ENCODE measurements at places on chromosomes 2 and 18.

DNA sequence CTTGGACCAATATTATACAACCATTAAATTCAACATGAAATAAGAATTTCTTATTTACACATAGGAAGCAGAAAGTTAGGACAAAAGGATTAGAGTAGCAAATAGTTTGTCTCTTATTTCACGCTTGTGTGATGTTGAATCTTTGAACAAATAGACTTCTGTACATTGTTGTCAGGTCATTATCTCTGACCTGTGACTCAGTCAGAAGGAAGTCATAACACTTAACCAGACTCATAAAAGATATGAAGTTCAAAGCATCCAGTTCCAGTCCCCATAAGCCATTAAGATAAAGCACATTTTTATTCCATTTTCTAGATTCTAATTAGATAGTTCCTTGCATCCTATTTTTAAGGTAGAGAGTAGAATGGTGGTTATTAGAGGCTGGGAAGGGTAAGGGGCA lies 130.8 kb downstream of the UPP2 start:
- no peak for DNase-seq

DNA sequence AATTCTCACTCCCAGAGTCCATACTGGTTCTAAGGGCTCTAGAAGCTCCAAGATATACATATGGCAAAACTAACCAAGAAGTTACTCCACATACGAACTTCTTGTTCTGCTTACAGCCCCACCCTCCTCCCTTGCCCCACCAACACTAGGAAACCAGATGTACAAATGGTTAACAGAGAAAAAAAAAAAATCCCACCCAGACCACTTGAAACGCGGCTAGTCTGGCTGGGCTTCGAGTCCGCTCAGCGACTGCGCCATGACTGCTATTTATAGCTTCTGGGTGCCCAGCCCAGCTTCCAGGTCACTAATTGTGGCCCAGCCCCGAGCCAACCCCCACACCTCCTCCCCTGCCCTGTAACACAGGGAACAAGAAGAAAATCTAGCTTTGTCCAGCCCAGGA lies 47.0 kb upstream of the IHH start:
- no peak for DNase-seq

DNA sequence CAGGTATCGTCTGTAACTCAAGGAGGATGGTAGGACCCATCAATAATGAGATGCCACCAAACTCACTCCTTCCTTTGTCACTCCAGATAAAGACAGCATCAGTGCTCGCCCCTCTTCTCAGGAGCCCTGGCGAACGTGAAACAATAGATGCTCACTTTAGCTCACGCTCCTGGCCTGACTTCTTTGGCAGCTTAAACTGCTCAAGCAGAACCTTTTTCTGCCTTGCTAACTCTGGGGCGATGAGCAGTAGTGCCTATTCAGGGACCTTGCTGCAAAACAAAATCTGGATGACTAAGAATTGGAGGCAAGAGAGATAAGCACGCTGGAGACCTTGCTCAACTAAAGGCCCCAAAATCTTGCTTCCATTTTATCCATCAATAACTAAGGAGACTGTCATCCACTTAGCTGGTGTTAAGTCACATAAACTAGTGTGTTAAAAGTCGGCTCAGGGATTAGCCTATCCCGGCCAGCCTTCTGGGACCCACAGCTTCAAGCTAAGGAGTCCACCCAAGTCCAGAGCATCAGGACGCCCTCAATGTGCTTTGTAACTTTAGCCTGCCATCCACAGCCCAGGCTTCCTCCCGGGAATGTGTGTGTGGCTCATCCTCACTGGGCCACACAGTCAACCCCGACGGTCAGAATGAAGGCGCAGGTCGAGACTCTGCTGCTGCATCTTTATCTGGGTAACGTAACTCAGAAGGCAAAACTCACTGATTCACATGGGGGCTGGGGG lies 38.9 kb downstream of the ZNF516 start:
- no peak for DNase-seq

DNA sequence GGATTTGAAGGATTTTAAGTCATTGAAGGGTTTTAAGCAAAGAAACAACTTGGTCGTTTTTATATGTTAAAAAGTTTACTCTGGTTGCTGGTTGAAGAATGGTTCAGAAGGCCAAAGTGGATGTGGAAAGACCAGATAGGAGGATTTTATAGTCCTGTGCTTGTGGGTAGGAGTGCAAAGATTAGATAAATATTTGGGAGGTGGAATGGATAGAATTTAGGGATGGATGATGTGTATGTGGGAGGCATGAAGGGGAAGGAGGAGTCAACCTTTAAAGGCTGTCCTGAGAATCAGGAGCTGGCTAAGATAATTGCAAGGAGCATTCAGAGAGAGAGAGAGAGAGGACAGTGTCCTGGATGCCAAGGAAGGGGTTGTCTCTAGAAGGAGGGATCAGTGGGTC lies 190.1 kb upstream of the SPRED2 start:
- no peak for DNase-seq

DNA sequence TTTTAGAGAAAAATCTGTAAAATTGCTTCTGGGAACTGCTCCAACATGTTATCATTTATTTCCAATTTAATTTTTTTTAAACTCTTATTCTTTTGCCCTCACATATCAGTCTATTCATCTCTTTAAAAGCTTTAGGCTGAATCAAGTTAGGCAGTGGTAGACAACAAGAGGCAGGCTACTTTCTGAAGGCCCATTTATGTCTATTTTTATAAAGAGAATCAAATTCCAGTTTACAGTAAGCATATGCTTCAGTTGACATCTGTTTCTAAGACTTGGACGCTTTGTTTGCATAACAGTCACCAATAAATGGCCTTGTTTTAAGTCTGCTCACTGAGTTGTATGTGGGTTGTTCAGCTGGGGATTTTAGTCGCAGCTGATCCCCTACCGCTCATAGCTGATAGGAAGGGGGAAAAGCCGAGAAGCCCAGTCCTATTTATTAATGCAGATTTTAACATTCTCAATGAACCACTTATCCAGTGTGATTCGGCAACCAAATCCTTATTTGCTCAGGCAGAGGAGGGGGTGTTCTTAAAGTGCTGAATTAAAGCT lies 260.4 kb upstream of the SIX3 start:
- no peak for DNase-seq

DNA sequence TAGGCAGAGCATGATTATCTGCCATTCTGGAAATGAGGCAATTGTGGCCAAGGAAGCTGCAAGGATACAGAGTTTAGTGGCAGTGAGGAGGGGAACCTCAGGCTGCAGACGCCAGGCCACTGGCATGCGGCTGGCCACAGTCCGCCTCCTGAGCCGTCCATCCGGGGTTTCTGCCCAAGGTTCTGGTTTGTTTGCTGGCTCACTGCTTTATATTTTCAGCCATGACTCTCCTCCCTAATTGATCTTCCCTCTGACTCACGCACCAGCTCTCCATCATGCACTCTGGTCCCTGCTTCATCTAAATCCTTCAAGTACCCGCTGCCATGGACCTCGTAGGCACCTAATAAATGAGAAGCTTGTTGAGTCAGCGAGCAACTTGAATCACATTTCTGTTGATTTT lies 107.8 kb upstream of the REV1 start:
- no peak for DNase-seq

DNA sequence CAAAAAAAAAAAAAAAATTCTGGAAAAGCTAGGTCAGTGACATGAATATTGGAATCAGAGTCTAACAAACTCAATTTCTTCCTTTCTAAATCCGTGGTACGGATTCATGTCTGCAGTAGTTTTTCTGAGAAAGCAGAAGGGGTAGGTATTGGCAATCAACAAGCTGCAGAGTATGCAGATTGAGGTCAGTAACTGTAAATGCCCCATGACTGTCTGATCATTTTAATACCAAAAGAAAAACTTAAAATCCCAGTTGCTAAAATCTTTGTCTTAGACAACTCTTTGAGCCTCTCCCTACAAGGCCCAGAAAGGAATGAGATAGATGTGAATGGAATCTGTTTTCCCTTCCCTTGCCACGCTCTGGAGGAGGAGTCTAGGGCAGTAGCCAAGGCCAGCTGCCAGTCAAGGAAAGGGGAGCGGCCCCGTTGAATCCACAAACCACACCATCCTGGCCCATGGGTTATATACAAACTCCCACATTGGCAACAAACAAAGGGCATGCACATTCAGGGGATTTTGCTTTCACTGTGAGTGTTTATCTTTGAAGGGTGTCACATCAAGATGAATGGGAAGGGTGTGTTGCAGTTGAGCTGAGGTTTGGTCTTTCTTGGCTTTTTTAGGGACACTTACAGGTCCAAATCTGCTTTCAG lies 6.1 kb upstream of the CASP8 start:
- DNase-seq, result no peak

GRCh38 chr18:6976935-6977334 lies 140.7 kb downstream of the LAMA1 start:
- no peak for DNase-seq

GRCh38 chr18:12455496-12455895 lies 47.8 kb downstream of the PRELID3A start:
- peak; percentile 99 for DNase-seq

GRCh38 chr18:48544116-48544515 lies 5.3 kb downstream of the CTIF start:
- DNase-seq, result no peak

- no peak for DNase-seq
Measured at GRCh38 chr2:100780203-100781008, 39.5 kb upstream of the NPAS2 start.

GRCh38 chr2:85355521-85355920 lies 952 bp downstream of the ELMOD3 start:
- DNase-seq, result no peak

- no peak for DNase-seq
Measured at GRCh38 chr2:71552356-71552755, 99.0 kb downstream of the DYSF start.

GRCh38 chr18:35291166-35291565 lies 1.1 kb upstream of the ZSCAN30 start:
- no peak for DNase-seq

DNA sequence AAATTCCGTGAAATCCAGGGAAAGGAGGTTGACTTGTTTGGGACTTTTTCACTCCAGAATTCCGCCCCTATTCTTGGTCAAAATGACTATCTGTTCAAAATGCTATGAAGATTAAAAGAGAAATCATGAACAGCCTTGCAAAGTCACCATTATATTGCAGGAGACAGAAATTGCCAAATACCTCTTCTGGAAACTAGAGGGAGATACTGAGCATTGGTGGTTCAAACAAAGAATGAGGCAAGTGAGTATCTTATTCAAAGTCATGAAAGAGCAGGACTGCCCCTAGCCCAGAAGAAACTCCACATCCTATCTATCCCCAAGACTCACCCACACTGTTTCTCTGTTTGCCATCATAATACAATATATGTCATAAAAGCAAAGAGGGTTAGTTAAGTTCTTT lies 862.3 kb upstream of the POU3F3 start:
- no peak for DNase-seq

GRCh38 chr2:144256996-144257707 lies 262.8 kb downstream of the ZEB2 start:
- DNase-seq, result no peak

- DNase-seq, result no peak
Measured at GRCh38 chr2:9738535-9739496, 104.5 kb upstream of the TAF1B start.

GRCh38 chr2:240106765-240107476 lies 29.2 kb downstream of the COPS9 start:
- DNase-seq, result no peak

DNA sequence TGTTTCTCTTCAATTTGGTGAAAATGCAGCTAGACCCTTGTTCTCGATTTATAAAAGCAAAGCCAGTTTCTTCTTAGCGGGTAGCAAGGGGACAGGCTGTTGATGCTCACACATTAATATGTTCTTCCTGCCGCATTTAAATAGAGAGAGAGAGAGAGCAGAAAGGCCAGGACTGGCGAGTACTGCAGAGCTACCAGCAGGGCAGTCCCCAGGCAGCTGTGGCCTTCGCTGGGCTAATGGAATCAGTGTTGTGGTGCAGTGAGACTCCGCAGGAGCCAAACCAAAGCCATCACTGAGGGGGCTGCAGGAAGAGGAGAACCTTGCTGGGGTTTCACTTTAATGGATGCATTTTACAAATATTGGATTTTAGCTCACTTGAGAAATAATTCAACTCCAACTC lies 223.6 kb downstream of the ACTR3 start:
- DNase-seq, result no peak

GRCh38 chr18:48790869-48791635 lies 159.7 kb downstream of the SMAD7 start:
- DNase-seq, result peak; percentile 28

- DNase-seq, result no peak
Measured at GRCh38 chr2:57119141-57119540, 927.5 kb upstream of the VRK2 start.

DNA sequence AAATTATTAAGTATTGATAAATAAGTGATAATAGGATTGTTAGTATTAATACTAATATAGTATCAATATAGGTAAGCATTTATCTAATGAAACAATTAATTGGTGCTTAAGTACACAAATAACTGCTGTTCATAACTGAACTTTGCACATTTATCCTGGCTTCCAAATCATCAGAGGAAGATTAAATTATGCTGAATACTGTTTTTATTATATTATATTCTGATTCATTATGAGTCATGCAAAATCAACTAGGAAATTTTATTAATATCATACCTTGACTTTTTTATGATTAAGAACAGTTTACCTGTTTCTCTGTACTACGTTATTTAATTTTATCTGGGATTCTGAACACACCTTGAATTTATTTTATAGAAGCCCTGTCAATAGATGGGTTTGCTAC lies 42.6 kb downstream of the FAP start:
- no peak for DNase-seq

DNA sequence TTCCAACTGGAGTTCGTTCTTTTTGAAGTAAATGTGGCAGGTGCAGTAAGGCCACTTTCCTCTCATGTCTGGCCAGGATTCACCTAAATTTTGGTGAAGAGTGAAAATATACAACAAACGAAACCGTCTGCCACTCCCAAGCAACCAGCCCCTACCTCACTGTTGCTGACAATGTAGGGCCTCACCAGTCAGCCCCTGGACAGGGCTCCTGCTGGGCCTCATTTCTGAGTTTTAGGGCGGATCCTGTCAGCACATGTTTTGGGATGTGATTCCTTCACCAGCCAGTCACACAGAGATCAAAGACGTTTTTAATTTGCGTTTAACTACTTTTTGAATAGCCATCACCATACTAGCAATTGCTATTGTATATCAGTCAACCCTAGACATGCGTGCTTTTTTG lies 185.0 kb downstream of the WDR7 start:
- no peak for DNase-seq

- no peak for DNase-seq
Measured at GRCh38 chr2:167237478-167237877, 349.2 kb downstream of the XIRP2 start.

DNA sequence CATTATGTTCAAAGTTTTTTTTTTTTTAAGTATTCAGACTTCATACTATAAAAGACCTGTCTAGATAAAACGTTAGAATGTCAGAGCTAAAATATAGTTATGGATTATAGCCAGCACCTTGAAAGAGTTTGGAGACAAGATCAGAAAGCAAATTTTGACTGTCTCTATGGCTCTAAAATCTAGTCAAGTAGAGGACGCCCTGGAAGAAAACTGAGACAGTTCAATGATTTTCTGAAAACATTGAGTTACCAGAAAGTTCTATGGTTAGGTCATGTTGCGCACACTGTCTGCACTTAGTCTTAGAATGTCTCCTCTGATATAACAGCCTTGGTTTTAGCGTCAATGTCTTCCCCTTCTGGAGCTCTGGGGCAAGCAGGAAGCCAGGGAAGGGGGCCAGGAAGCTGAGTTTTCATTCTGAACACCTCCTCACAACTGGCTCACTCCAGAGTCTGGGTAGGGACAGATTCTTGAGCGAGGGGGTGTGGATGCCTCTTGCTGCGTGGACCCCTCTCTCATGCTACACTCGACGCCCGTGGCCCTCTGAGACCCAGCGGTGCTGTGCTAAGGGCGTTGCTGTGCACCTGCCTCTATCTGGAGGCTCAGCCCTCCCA lies 99.5 kb downstream of the RNF144A start:
- DNase-seq, result no peak

- DNase-seq, result no peak
Measured at GRCh38 chr18:76058146-76058545, 436.9 kb downstream of the ZNF516 start.

All from dorsolateral prefrontal cortex (tissue), 122 donors.